Vagina (tissue), 2 donors: ENCODE measurements at places on chromosomes 16 and 17. TPM values are rescaled to one million over a fixed set of nuclear protein-coding genes. Genes with fewer than 3 reads are reported as not detected.

- DNase-seq, result no peak
Measured at GRCh38 chr16:68283346-68283745, 19.0 kb downstream of the SLC7A6 start.

GRCh38 chr17:43475494-43476089 lies 8.2 kb upstream of the DHX8 start:
- no peak for DNase-seq

DNA sequence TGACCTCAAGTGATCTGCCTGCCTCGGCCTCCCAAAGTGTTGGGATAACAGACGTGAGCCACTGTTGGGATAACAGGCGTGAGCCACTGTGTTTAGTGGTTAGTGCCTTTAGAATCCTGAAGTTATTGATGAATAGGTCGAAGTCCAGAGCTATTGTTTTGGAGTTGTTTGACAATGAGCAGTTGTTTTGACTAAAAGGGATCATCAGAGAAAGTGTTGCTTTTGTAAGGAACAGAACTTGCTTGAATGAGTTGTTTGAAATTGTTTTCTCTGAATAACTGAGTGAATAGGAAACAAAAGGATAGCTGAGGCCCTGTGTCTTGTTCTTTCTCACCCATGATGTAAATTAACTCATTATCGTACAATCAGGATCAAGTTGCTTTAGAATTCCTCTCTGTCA lies 46.6 kb downstream of the PRPSAP2 start:
- DNase-seq, result no peak

Gene CNTROB
- 20.9 TPM for total RNA-seq

Gene SLC12A3
- total RNA-seq, result not detected

DNA sequence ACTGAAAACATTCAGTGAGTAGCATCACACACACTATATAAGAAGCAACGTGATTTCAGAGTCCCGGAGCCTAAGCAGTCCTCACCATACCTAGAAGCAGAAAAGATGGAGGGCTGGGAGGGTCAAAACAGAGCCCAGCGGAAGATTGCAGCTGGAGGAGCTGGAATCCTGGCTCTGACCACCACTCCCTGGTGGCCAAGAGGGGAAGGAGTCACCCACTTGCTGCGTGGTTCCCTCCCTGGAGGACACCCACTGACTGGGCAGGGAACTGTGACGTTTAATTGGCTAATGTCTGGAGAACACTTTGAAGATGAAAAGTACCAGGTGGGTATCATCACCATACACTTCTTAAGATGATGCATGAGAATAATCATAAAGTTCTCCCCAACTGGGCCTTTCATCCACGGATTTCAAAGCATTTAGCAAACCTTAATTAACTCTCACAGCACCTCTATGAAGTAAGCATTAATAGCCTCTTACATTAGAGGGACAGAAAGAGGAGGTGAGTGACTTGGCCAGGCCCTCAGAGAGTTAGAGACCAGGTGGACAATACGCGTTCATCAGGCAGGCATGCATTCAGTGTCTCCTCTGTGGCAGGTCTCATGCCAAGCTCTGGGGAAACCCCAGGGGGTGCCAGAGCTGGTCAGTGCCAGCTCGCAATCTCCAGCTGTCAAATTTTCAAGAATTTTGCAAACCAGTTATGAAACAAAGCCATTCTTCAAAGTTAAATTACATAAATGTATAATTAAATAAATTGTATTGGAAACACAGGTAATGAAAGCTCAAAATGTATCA lies 137.9 kb downstream of the AXIN2 start:
- DNase-seq, result no peak

GRCh38 chr16:23257682-23258081 lies 44.4 kb upstream of the SCNN1B start:
- no peak for DNase-seq

GRCh38 chr17:81371910-81372760 lies 23.1 kb upstream of the BAHCC1 start:
- DNase-seq, result no peak

- no peak for DNase-seq
Measured at GRCh38 chr17:42408061-42408460, 15.0 kb downstream of the CAVIN1 start.

Gene DNAI2
- not detected for total RNA-seq

DNA sequence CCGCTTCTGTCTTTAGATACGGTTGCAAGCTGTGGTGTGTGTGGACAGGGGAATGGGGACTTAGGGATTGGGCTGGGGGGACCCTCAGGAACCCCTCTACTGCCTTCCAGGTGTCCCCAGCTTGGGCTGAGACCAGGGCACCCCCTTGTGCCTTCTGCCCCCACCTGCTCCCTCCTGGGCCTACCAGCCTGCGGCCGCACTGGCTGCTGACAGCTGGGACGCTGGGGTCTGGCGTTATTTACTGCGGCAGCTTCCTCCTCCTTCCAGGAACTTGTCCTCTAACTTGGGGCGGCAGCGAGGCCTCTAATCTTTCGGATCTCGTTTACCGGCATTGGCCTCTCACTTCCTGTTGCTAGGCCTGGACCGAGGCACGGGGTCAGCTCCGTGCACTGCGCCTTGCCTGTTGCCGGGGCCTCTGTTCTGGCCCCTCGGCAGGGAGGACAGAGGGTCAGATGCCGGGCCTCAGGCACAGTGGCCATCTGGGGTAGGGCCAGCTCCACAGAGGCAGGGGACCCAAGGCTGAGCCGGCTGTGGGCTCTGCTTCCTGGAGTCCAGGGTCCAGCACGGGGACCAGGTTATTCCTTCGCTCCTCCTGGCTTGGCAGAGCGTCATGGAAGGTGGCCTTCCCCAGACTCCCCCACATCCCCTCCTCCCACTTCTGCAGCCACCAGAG lies 31.8 kb downstream of the TMEM235 start:
- no peak for DNase-seq
